ENCODE measurements at places on chromosomes 6 and 20.

DNA sequence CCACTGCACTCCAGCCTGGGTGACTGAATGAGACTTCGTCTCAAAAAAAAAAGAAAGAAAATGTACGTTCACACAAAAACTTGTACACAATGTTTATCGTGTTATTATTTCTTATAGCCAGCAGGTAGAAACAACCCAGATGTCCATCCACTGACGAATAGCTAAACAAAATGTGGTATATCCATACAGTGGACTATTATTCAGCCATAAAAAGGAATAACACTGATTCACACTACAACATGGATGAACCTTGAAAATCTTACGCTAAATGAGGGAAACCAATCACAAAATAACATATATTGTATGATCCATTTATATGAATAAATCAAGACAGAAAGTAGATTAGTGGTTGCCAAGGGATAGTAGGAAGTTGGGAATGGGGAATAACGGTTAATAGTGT lies 75.1 kb upstream of the EPB41L1 start:
- DNase-seq = no peak

GRCh38 chr6:88062376-88062775 lies 14.7 kb downstream of the SPACA1 start:
- no peak for DNase-seq

DNA sequence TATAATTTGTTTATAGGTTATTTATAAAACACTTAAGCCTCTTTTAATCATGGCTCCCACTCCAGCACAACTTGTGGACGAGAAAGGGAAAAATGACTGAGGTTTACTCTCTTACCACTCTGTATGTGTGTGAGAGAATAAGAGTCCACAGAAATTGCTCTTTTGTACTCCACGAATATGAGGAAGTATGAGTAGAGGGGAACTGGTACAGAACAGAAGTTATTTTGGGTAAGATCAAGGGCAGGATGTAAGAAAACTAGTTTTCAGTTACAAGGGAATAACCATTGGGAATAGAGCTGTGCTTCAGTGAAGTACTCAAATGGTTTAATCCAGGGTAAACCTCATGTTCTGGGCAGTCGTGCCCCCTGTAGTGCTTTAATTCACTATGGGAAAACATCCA lies 72.6 kb downstream of the REV3L start:
- peak; percentile 27 for DNase-seq

GRCh38 chr6:129517288-129517687 lies 192.7 kb downstream of the ARHGAP18 start:
- DNase-seq = no peak

GRCh38 chr6:35634316-35634715 lies 54.4 kb downstream of the FKBP5 start:
- no peak for DNase-seq

- DNase-seq = no peak
These were observed 527.8 kb upstream of the FLRT3 start for GRCh38 chr20:14865169-14865568.

- no peak for DNase-seq
These were observed 514.3 kb upstream of the CITED2 start for GRCh38 chr6:139888681-139889122.

DNA sequence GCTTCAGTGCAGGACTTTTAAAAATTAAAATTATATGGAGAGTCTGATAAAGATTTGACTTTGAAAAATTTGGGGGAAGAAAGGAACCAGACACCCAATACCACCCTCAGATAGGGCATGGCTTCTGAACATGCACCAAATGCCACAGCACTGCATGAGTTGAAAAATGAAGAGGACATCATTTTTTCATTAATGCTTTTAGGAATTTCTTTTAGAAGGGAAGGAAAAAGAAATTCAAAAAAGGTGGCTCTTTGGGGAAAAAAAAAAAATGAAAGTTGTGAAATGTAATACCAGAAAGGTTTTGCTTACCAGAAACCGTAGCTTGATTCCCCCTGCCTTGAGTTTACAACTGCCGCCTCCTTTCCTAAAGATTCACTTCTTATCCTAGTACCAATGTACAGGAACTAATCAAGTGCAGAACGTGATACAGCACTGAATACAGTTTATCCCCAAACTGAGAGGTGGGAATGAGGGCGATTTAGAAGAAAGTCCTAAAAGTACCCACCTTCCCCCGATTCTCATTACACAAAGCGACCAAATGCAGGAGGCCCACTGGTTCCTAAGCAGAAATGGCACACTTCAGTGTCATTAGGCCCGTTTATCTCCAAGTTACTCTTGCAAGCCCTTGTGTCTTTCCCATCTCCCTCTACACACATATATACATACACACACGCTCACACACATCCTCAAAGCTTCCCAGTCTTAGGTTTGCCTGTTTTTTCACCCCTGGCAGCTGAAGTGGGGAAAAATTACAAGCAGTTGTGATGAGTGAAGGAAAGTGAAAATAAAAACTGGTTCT lies 2.8 kb downstream of the PPP1R10 start:
- no peak for DNase-seq

DNA sequence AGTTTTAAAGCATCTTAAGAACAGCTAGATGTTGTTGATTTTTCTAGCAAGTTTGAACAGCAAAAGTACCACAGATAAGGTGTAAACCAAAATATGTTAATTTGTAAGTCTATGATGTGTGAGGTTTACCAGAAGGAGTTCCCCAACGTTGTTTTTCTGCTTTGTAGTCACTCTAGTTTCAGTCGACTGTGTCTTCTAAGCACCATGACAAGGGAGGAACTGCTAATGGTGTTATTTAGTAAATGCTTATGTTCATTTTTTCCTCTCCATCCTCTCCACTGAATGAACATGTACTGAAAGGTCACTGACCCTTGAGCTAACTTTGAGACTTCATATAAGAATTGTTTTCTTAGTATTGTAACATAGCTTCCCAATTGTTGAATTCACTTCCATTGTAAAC lies 3.0 kb downstream of the ENPP3 start:
- peak; percentile 38 for DNase-seq

DNA sequence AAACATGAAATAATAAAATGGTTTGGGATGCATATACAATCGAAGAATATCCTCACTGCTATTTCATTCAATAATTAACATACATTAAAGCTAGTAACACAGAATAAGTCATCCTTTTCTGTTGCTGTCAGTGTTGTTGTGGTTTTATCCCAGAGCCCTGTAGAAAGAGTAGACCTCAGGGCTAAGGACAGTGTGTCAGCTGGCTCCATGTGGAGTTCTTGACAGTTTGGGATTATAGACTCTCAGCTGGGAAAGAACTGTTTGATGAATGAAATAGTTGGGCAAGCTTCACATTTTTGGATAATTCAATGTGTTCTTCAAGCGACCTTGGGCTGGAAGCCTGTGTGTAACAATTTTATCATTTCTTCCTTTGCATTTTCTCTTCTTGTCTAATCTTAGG lies 10.1 kb downstream of the UTRN start:
- no peak for DNase-seq

DNA sequence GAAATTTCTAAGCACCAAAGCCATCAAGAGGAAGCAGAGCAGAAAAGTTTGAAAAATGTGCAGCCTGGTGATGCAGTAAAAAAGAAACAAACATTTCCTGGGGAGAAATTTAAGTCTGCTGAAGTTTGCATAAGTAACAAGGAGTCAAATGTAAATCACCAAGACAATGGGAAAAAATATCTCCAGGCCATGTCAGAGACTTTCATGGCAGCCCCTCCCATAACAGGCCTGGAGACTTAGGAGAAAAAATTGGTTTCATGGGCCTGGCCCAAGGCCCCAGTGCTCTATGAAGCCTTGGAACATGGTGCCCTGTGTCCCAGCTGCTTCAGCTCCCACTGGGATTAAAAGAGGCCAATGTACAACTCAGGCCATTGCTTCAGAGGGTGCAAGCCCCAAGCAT lies 30.1 kb upstream of the EPM2A start:
- DNase-seq = no peak

DNA sequence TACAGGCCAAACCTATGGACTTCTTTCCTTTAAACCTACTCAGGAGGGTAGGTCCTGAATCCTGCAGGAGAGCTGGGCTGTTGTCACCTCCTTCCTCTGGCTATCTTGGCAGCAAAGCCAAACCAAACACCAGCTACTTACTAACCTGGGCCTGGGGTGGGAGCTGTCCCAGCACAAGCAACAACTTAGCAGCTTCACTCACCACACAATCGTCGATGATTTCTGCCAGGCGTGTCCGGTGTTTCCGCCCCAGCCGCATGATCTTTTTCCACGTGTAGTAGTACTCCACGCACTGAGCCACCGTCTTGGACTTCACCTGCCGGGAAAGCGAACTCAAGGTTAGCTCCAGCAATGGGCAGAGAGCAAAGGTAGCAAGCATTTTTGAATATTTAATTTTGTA lies 25.4 kb upstream of the MRPS10 start:
- no peak for DNase-seq

- DNase-seq = no peak
These were observed 45.2 kb downstream of the UTRN start for GRCh38 chr6:144330017-144330987.

- no peak for DNase-seq
These were observed 32.5 kb downstream of the SYNDIG1 start for GRCh38 chr20:24501764-24502556.

All from OCI-LY7 (cell line).